ENCODE measurements at places on chromosomes 6 and 20.

DNA sequence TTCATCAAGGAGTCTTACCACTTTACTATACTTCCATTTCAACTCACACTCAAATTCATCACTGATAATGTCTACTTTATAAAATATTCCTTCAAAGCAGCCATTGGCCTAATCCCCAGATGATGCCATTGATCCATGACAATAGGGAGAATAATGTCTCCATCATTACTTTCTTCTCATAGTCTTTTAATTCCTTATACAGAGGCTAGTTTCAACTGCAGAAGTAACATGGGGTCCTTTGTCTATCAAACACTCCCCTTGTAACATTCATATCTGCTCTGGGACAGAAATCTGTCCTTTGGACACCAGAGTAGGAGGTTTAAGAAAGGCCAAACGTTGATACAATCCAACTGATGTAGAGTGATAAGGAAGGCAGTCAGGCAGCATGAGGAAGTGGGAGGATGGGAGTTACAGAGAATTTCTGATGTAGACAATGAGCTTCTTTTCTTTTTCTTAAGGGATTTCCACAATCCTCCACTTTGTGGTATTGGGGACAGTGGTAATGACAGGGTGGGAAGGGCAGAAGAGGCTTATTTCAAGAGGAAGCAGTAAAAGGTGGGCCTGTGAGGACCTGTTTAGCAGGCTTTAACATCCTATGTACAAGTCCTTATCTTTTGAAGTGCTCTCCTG, 18.9 kb upstream of the HLA-DOA start:
- DNase-seq, result no peak

DNA sequence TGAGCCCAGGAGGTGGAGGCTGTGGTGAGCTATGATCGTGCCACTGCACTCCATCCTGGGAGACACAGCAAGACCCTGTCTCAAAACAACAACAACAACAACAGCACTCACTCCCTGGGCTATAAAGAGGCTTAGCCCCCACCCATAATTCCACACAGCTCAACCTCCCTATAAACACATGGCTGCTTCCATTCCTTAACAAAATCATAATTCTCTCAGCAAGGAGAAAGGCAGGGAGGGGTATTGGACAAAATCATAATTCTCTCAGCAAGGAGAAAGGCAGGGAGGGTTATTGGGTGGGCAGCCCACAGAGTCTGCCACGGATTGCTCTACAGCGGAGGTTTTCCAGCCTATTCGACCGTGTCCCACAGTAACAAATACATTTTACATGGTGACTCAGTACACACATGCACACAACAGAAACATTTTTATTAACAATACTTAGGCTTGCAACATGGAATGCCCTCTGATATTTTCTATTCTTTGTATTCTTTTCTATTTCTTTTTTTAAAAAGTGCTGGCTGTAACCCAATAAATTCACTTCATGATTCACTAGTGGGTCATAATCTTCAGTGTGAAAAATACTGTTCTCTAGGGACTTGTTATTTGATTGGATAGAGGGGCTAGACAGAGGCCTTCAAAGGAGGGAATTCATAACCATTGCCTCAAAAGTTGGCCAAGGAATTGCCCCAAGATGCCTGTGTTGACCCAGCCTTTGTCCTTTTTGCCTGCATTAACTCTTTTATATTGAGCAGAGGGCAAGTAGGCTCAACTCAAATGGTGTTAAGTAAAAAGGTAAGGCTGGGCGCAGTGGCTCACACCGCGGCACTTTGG, 50.6 kb upstream of the ZMYND8 start:
- DNase-seq, result no peak

- no peak for DNase-seq
Measured at GRCh38 chr6:39295611-39296011, 18.6 kb downstream of the KCNK17 start.

GRCh38 chr6:4806791-4807190, 30.6 kb downstream of the CDYL start:
- no peak for DNase-seq

GRCh38 chr6:5061152-5061551, 24.0 kb upstream of the PPP1R3G start:
- no peak for DNase-seq

DNA sequence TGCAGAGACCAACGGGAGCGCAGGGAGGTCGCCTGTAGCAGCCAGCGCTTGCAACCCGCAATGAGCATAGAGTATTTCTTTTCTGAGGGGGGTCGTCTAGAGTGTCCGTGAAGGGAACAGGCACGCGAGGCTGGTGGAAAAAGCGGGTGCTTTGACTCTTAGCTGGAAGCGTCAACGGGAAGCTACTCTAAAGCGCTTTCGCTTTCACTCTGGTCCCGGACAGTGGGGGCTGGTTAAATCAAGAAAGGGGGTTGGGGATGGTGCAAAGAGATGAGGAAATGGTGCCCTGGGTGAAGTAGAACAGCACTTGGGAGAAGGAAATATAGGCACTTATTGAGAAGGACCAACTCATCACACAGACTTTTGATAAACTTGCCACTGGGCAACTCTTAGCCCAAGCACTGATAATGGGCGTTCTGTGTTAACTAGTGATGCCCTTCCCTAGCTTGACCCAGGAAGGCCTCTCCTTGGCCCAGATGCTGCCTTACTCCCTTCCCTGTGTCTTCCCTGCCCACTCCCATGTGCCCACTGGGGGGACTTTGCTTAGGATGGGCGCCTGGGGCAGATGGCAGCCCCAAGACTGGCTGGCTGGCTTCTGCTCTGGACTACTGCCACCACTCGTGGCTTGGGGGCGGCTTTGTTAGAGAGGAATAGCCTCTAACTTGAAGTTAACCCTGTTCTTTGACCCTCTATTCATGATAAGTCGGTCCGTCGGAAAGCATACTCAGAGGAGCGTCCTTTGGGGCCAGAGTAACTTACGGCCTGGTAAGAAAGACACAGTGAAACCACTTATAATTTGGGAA, 585 bp downstream of the PSMB9 start:
- DNase-seq, result peak; percentile 77

DNA sequence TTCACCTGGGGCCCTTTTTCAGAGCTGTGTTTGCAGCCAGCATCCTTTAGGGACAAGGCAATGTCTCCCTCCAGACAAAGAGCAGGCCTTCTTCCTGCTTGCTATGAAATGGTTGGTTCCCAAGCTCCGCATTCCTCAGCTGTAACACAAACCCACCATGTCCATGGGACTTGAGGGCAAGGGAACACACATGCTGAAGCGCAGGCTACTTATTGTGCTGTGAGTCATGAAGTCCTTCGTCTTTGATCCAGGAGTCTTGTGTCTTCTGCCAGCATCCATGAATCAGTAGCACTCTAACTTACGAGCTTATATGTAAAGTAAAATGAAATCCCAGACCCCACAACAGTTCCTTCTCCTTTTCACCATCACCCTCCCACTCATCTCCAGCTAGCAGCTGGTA, 59.0 kb downstream of the ANKRD60 start:
- no peak for DNase-seq

DNA sequence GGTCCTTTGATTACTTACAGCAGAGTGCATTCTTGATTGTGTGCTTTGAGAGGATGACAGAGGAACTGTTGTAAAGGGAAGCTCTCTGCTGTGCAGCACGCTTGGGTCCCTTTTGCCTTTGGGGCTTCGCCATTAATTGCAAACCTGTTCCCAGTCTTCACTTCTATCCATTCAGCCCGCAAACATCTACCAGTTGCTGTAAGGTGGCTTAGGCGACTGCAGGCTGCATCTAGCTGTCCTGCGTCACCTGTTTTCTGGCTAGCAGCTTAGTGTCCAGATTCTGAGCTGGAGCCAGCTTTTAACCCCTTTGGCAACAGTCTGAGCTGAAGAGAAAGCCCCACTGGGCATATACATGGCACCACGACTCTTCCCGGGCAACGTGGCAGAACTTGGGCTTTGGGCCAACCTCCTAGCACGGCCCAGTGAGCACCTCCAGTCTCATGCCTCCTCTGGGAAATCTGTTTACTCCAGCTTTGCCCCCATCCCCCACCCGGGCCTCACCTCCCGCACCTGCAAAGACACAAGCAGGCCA, 2.5 kb upstream of the FASTKD5 start:
- no peak for DNase-seq

GRCh38 chr6:121399966-121400365, 35.5 kb upstream of the GJA1 start:
- no peak for DNase-seq

DNA sequence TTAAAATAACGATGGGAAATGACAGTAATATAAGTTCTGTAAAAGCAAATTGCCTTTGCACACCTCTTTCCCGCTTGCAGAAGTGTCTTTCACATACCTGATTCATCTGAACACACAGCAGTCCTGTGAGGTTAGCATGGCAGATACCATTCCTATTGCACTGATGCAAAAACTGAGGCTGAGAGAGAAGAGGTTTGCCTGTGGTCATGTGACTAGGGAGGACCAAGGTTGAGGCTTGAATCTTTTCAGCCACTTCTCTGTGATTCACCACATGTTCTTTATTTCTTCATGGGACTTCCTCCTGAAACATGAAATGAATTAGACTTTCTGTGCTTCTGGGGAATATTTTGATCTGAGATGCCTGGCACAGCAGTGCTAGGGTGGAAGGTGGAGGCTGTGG, 92.9 kb downstream of the VEGFA start:
- DNase-seq, result peak; percentile 47

DNA sequence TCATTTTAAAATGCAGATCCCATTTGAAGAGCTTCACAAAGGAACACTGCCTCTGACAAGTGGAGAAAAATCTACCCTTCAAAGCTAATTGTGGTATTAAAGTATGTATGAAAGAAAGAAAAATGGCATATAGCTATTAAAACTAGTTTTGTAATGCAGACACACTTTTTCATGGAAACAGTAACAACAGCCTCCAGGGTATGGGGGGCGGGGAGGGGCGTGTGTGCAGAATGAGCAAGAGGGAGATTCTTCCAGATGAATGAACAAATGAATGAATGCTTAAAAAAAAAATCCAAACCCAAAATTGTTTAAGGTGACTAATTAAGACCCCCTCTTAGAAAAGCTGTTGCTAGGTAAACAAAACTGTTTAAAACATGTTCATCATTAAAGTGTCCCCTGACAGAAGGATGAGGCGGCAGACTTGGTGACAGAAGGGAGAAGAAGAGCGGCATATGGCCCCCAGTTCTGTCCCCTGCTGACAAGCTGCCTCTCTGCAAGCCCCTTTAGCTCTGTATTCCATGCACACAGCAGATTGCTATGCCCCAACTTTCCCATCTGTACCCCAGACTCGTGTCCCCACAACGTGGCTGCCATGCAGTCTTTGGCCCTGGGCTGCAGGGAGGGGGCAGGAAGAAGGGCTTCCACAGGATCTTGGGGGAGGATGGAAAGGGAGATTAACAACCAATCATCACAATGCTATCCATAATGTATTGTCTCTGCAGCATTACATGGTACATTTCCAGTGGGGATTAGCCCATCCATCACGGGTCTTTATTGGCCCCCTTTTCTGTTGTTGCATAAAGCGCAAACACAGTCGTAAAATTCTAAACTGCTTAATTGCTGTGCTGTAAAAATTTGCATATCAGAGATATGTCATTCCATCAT, 108.4 kb upstream of the OLIG3 start:
- DNase-seq, result no peak

DNA sequence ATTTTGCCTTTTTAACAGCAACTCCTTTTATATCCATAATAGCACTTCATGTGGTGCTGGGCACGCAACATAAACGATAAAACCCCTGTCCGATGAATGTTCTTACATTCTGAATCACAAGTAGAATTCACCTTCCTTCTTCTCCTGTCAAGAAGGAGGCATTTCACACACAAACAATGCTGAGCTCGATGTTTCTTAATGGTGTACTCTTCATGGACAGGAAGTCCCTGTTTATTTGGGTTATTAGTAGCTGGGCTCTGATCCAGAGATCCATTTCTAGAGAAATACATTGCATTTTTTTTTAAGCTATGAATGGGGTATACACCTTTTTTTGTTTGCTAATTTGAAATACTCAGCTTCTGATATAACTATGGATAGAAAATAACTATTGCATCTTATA, 82.4 kb downstream of the PPP1R3G start:
- no peak for DNase-seq

GRCh38 chr20:37319151-37319671, 26.7 kb upstream of the SRC start:
- DNase-seq, result no peak

DNA sequence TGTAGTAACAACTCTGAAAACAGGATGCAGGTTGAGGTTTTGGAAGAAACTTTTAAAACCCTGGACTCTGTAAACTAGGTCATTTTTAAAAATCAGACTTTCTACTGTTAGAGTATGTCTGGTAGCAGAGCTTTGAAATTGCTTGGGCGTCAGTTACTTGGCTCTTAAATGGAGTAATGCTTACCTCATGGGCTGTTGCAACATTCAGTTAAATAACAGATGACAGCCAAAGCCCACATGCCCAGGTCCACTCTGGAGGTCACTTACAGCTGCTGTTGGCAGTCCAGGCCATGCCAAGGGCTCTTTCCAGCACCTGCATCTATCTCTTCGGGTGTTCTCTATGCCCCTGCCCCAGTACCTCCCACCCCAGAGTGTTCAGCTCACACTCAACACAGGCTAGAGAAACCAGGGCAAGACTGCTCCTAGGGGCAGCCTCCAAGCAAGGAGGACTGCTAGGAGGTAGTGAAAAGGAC, 96.4 kb downstream of the BANF2 start:
- peak; percentile 74 for DNase-seq

DNA sequence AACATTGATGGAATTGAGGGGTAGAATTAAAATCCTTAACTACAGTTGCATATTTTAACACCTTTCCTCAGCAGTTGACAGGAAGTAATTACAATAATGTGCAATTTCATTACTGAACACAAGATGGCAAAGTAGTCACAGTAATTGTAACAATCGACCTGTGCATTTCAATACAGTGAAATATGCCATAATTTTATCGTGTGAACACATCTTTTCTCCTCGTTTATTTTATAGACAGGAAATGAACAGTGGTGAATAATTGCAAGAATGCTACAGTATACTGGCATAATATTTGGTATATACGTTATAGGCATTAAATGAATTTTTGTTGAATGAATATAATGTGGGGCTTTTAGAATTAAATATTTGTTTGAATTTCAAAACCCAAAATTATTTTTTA, 25.0 kb downstream of the CYB5R4 start:
- peak; percentile 71 for DNase-seq

GRCh38 chr6:51842804-51843378, 244.5 kb downstream of the PKHD1 start:
- DNase-seq, result no peak

- DNase-seq, result no peak
Measured at GRCh38 chr6:145323646-145324045, 411.7 kb downstream of the EPM2A start.
